ENCODE measurements at places on chromosomes 7 and 10. TPM values are rescaled to one million over a fixed set of nuclear protein-coding genes. Genes with fewer than 3 reads are reported as not detected.

Gene FRAT1
- total RNA-seq, result 9.0 TPM

Gene PPP1R9A
- 96.4 TPM for total RNA-seq

Gene TNS3
- total RNA-seq, result 74.2 TPM

Gene LIPK
- not detected for total RNA-seq

Gene ANKRD1
- total RNA-seq, result 5.3 TPM

Gene C10orf105
- total RNA-seq, result 0.11 TPM

Gene GAD2
- total RNA-seq, result 12.4 TPM

Gene LIPF
- total RNA-seq, result not detected

Gene FXYD4
- total RNA-seq, result not detected

Gene LIPM
- not detected for total RNA-seq

Gene TYW1B
- total RNA-seq, result 10.0 TPM
